Midbrain (tissue), 1 donor: ENCODE measurements at places on chromosomes 3 and 15.

DNA sequence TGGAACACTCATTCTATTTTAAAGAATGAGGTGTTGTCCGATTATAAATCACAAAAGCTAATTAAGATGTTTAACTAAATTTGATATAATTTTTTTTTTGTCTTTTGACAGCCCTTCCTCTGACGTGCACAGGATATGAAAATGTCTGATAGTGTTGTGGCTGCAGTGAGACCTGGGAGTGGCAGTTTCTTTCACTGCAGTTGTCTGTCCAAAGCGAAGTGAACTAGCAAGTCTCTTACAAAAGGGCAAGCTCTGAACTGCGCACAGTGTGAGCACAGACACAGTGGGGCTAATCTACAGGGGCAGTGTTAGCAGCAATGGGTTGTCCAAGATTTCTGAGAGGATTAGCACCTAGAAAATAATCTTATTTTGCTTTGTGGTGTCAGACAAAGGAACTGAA, 29.1 kb upstream of the MYRIP start:
- DNase-seq: no peak

- no peak for DNase-seq
Measured at GRCh38 chr3:59406943-59407342, 357.1 kb upstream of the CFAP20DC start.

DNA sequence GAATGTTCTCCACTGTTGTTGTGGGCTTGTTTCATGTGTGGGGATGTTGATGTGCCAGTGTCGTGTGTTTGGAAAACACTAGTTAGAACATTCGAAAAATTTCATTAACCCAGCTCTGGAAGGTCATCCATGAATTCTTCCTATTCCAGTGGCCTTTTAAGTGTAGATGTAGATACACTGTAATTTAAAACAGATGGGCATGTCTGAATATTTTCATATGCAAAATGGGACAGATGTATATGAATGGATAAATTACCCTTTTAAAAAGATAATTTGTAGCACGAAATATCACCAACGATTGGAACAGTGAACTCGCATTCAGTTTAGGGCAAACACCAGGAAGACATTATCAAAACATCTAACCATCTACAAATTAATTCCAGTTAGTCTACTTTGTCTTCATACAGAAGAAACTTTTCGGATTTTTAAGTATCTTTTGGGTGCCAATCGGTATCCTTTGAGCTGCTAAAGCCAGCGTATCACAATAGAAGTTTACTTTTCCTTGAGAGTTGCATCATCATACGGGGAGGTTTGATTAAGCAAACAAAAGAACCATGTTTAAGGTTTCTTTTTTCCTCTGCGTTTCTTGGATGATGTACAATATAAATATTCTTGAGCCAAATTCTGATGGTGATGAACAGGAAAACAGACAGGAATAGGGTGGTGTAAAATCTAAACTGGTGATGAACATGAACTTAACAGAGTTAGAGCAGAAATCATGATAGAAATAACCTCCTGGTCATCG, 528.1 kb downstream of the FOXP1 start:
- no peak for DNase-seq

DNA sequence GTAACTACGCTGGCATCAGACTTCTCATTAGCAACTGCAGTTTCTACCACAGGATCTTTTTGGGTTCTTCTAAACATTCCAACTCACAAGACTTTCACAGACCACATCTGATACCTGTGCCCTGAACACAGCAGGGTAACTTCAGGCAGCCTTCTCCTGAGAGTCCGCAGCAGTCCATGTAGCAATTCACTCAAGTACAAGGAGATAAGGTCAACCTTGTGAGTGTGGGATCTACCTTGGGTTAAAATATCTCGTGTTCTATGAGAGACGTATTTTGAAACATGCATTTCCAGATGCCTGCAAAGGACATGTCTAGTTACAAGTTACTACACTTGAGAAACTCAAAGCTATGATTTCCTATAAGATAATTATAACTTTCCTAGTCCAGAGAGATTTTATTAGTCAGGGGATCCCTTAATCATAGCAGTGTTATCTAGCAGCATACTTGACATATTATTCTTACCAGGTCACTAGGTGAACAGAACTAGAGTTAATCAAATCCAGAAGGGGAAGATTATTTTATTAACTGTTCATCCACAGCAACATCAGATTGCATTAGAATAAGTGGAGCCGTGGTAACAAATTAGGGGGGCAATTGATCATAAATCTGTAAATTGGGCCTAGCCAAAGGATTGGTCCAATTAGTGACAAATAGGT, 66.4 kb downstream of the ASTE1 start:
- DNase-seq: no peak

- DNase-seq: no peak
Measured at GRCh38 chr3:16410659-16411058, 102.8 kb downstream of the RFTN1 start.

DNA sequence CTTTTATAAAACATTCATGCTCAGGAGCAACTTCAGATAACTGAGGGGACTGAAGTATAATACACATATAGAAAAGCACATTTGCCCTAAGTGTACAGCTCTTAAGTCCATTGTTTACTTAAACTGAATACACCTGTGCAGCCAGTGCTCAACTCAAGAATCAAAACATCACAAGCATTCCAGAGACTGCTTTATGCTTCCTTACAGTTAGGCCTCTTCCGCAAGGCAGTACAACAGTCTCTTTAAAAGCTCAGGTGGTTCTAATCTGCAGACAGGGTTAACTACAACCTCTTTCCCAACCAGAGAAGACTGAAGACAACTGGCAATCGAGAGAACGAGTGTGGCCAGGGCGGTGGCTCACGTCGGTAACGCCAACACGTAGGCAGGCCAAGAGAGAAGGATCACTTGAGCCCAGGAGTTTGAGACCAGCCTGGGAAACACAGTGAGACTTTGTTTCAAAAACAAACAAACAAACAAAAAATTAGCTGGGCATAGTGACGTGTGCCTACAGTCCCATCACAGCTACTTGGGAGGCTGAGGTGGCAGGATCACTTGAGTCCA, 16.9 kb downstream of the MCCC1 start:
- DNase-seq: no peak

DNA sequence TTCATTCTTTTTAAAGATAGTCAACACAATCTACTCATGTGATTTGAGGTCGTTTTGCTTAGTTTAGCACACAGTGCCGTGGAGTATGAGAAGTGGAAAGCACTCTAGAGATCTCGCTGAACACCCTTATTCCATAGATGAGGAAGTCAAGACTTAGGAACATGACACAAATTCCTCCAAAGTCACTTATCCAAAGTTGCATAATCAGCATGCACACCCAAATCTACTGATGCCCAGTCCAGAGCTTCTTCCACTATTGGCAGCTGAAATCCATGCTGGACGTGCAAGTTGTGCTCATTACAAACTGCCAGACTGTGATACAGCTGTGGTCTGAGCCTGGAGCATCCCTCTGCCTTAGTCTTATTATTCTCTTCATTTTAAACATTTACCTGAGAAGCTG, 83.5 kb upstream of the ZNF280D start:
- no peak for DNase-seq

- DNase-seq: no peak
Measured at GRCh38 chr3:50338965-50339364, 1.7 kb downstream of the RASSF1 start.

DNA sequence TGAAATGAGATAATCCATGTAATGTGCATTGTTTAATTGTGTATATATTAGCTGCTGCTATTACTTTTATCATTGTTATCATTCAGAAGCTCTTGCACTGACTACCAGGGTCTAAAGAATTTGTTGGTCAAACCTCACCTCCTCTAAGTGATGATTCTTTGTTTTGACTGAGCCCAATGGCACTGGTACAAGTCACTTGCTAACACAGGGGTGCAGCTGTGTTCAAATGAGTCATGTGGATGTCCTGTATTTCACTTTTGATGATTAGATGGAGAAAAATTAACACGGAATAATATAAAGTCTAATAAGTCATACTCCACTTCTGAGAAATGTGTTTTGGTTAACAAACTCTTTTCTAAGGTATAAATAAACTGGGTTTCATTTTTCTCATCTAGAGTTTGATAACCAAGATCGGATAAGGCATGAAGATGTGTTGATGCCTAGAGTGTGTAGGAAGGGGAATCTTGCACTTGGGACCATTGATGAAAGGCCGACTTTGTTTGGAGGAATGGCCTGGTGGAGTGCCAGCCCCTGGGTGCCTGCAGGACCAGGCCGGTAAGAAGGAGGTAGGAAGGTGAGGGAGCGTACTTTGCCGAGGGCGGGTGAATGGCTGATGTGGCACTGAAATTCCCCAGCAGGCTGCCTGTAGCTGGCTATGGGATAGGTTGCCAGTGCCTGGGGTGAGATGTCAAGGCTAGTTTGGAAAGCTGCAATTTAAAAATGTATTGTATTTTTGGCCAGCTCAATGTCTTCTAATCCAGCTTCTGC, 244.7 kb upstream of the ZPLD1 start:
- no peak for DNase-seq

DNA sequence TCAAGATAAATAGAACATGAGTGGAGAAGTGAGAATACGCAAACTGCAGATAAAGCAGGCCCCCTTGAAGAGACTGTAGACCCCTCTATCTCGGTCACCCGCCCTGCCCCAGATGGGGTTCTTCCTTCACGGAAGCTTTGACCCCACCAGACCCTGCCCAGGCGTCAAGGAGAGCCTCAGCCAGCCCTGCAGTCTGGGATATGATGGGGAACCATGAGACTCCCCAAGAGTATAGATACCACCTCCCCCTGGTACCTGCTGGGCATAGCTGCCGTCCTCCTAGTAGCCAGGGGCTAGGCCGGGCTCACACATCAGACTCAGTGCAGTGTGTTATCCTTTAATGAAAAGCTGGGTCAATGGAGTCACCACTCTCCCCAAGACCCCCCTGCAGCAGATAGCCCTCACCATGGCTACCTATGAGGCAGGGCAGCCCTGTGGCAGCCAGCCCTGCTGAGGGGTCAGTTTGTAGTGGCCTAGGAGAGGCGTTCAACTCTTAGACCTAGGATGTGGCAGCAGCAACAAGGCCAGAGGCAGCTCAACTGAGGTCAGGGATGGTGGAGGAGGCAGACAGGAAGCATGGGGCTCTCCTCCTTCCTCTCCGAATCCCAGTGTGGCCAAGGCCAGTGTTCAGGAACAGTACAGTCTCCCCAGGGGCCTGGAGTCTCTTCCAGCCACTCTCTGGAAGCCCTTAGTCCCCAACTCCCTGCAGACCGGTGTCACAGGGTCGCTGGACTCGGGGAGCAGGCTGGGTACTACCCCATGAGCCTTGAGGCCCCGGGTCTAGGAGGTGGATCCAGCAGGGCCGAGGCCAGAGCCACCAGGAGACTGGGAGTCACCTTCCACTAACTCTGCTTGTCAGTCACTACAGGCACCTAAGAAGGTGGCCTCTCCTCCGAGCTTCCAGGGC, 26.1 kb downstream of the PLXNB1 start:
- no peak for DNase-seq

- no peak for DNase-seq
Measured at GRCh38 chr3:78015856-78016255, 976.0 kb downstream of the ROBO2 start.

DNA sequence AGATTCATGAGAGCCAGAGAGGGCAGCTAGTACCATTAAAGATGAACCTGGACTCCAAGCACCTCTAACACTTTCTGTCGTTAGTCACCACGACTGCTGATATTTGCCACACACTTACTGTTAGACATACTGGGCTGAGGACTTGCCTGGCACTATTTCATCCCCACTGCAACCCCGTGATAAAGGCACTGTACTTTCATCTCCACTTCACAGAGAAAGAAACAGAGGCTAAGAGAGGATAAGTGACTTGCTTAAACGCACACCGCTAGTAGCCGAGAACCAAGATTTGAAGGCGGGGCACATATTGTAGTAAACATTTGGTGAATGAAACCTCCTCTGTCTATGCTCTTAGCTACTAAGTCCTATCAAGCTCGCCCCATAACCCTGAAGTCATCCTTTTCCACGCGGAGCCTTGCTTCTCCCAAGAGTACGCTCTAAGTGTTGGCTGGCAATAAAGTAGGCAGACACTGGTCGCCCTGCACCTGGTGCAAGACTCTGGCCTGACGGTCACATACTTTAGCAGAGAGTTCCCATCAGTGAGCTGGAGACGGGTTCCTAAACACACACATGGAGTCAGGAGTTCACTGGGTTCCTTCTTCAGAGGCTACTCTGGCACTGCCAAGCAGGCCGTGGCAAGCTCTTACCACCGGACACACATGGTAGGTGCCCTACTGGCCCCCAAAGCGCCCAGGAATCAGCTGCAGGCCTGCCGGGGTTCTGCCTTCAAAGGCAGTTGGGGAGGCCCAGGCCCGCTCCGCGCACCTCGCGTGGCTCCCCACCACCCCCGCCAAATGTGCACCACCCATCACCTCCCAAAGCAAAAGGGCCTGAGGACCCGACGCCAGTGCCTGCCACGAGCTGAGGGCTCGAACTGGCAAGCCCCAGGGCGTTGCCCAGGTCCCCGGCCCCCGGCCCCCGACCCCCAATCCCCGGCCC, 951 bp downstream of the POMGNT2 start:
- DNase-seq: no peak

GRCh38 chr3:122987736-122988319, 39.7 kb downstream of the SEMA5B start:
- DNase-seq: no peak

GRCh38 chr3:147390589-147391569, 15.5 kb downstream of the ZIC4 start:
- no peak for DNase-seq

- DNase-seq: peak; percentile 80
Measured at GRCh38 chr3:45509038-45509767, 85.3 kb upstream of the LIMD1 start.

GRCh38 chr3:99246010-99246654, 344.6 kb upstream of the DCBLD2 start:
- DNase-seq: no peak

DNA sequence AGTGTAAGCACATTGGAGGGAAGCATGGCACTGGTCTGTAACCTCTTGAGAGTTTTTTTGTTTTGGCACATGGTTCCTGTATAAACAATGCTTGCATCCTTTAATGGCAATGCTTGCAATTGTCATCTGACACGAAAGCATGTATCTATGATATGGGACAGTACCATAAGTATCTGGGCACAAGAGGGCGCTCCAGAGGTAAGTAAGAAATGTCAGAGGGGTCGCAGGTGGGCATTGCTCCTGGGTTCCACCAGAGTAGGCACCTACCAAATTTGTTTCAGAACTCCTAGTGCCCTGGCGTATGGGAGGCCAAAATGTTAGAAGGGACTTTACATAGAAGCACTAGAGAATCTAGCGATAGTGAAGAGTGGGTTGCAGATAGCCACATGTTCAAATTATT, 58.7 kb upstream of the BCHE start:
- no peak for DNase-seq

GRCh38 chr3:109643590-109643989, 306.2 kb upstream of the DPPA4 start:
- no peak for DNase-seq

GRCh38 chr15:95300958-95301357, 1029.5 kb upstream of the NR2F2 start:
- DNase-seq: no peak
